ENCODE measurements at places on chromosomes 2 and 18. TPM values are rescaled to one million over a fixed set of nuclear protein-coding genes. Genes with fewer than 3 reads are reported as not detected.

DNA sequence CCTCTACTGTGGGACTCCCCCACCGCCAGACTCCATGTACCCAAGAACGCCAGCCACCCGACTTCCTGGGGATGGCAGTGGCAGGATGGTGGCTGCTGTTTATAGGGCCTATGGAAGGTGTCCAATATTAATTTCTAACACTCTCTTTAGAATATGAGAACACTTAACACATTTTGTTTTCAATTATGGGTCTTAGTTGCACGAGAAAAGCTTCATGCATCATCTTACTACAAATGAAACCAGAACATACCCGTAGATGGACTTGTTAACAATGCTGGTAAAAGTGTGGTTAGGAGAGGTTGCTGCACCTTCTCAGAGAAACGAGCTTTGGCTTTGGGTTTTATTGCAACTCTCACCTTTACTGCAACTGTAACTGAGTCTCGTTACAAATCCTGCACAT, 335.6 kb upstream of the ID2 start:
- DNase-seq, result no peak

- DNase-seq, result no peak
Measured at GRCh38 chr2:73862987-73863386, 29.8 kb upstream of the ACTG2 start.

GRCh38 chr18:48191494-48191893, 217.7 kb downstream of the ZBTB7C start:
- DNase-seq, result no peak

GRCh38 chr2:105521176-105521575, 122.3 kb upstream of the FHL2 start:
- DNase-seq, result no peak

SMCHD1 gene
- 44.9 TPM for total RNA-seq

FAM168B gene
- 79.6 TPM for total RNA-seq

GPR75 gene
- total RNA-seq, result 1.8 TPM

All from PC-9 (cell line).